ENCODE measurements at places on chromosomes 4 and X.

DNA sequence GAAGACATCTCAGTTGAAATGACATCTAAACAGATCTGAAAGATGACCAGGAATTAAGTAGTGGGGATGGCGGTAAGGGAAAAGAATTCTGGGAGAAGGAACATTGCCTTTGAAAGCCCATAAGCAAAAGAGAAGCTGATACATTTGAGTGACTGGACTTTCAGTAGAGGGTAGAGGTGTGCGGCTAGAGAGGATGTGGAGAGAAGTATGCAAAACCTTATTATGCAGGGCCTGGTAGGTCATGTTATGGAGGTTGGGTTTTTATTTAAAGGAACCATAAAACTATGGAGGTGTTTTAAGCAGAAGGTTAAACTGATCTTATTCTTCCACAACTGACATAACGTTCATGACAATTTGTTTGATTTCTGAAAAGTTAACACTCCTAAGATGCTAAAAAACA is 36.3 kb downstream of the RPS6KA3 start:
- DNase-seq: no peak

- DNase-seq: no peak
Observed at GRCh38 chr4:100061835-100062234, 111.8 kb upstream of the H2AZ1 start.

DNA sequence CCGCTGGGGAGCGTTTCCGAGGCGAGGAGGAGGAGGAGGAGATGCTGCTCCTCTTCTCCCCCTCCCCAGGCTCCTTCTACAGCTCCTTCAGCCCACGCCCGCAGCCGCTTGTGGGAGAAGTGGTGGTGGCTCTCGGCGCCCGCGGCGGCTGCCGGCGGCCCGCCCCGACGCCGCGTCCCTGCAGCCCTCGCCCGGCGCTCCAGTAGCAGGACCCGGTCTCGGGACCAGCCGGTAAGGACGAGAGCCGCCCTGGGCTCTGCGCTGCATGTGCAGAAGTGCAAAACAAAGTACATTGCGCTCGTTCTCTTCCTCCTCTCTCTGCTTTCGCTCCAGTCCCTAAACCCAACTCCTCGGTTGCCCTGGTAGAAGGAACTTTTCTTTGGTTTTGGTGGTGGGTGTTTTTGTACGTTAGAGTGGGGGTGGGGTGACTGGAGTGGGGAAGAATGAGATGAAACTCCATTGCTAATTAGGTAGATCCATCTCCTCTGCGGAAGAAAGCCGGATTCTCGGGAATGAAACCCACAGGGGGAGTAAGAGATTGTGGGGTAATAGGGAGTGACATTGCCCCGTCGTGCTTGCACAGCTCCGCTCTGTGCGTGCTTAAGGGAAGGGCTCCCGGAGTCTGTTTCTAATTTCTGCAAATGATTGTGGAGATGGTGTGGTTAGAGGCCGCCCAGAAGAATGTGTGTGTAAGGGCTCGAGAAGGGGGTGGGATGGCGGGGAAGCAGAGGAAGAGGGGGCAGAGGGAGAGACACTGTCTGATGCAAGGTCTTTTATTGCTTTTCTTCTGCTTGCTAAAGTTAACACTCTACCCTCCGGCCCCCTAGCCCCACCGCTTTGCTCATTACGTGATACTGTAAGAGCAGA is 677 bp downstream of the PTPN13 start:
- peak; percentile 46 for DNase-seq

DNA sequence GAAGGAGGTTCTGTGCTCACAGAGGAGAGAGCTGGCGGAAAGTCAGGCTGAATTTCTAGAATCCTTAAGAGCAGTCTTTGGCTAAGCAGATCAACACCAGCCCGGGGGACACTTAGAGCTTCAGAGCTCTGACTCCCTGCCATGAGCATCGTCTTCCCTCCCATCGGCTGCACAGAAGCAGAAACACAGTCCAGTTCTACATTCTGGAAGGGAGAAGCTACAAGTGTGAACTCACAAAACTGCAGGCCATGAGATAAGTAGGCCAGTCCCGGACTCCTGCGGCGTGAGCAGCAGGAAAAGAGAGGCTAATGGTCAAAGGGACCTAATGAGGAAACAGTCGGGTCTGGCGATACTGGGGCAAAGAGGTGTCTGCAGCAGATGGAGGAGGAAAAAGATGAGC is 211.5 kb downstream of the DHX15 start:
- DNase-seq: no peak

DNA sequence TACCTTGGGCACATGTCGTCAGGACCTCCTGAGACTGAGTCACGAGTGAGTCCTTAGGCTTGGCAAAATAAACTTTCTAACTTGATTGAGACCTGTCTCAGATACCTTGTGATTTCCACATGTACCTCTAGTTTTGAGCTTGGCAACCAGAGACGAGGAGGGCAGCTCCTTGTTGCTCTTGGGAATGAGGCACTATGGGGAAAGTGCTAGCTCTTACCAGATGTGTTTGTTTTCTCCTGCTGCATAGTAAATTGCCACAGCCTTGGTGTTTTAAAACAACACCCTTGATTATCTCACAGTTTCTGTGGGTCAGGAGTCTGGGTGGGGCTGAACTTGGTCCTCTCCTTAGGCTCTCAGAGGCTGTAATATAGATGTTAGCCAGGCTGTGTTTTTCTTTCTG is 59.1 kb upstream of the MAML3 start:
- DNase-seq: no peak

DNA sequence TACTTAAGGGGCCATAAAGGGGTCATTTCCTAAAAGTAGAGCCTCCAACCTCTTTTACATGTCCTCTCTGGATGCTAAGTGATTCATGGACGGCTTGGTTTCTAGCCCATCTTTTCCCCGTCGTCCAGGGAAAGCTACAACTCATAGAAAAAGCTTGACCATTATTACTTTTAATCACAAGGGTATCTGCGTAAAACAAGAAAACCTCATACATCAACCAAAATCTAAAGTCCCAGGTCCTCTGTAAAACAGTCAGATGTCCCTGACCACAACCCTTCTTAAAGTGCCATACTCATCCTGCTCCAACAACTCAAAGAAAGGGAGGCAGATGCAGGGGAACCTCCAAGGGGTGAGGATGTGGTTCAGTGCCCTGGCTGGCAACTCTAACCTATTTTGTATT is 29.6 kb downstream of the ADGRA3 start:
- no peak for DNase-seq

GRCh38 chr4:110503270-110504083 is 27.5 kb downstream of the ENPEP start:
- no peak for DNase-seq

DNA sequence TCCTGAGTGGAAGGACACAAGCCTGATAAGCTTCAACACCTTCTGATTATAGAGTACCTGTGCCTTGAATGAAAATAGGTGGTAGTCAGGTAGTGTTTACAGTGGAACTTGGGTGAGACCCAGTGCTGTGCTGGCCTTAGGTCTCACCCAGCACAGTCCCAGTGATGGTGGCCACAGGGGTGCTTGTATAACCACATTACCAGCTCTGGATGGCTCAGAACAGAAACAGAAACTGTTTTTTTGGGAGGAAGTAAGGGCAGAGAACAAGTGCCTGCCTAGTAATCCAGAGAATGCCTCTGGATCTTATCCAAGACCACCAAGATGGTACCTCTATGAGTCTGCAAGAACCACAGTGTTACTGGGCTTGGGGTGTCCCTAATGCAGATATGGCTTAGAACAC is 171.5 kb upstream of the DIPK2B start:
- DNase-seq: no peak

- DNase-seq: no peak
Observed at GRCh38 chrX:23902419-23902818, 5.3 kb downstream of the APOO start.

DNA sequence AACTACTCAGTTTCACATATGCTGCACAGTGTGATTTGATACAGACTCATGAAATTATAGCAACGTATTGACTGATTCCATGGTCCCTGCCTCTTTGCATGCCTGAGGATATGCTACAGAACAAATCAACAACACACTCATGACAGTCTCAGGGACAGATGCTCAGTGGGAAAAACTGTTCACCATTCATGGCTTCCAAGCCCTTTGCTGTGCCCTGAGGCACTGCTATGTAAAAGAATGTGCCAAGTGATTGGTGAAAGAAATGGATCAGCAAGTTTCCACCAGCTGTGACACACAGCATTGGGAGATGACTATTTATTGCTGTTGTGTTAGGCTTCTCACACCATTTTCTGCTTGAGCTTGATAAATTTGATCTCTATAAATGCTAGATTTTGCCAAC is 825.6 kb upstream of the INTU start:
- DNase-seq: no peak

DNA sequence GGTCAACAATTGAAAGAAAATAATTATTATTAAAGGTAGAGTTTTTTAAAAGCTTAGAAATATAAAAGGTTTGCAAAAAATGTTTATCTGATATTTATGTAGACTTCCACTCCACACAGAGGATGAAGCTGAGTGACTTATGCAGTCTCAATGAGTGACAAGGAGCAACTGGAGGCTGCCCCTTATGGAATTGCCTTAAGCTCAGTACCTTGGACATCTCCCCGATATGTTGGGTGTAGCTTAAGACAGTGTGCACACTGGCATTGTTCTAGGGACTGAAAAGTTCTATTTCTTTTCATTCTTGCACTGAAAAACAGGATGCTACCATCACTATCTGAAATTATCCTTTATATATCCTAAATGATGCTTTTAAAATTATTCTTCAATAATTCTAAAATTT is 292.1 kb downstream of the PRDM5 start:
- DNase-seq: no peak

GRCh38 chr4:2812612-2813354 is 19.9 kb downstream of the SH3BP2 start:
- no peak for DNase-seq

GRCh38 chr4:110099638-110100037 is 98.8 kb downstream of the ELOVL6 start:
- no peak for DNase-seq
